ENCODE measurements at places on chromosomes 16 and 17. TPM values are rescaled to one million over a fixed set of nuclear protein-coding genes. Genes with fewer than 3 reads are reported as not detected.

The MED1 gene
- 24.4 TPM for polyA plus RNA-seq

The CHST5 gene
- polyA plus RNA-seq = not detected

The MAP2K6 gene
- 5.3 TPM for polyA plus RNA-seq

The SDR42E2 gene
- 0.81 TPM for polyA plus RNA-seq

The FBXO39 gene
- polyA plus RNA-seq = not detected

The NT5C3B gene
- 33.9 TPM for polyA plus RNA-seq

The ITGB4 gene
- polyA plus RNA-seq = 0.67 TPM

The CES5A gene
- polyA plus RNA-seq = not detected

The ATP2C2 gene
- not detected for polyA plus RNA-seq

The SECTM1 gene
- not detected for polyA plus RNA-seq

The FSCN2 gene
- polyA plus RNA-seq = not detected

The TP53TG3 gene
- not detected for polyA plus RNA-seq

The TK1 gene
- 2.2 TPM for polyA plus RNA-seq

The GALR2 gene
- not detected for polyA plus RNA-seq

The PNMT gene
- not detected for polyA plus RNA-seq

The MYH13 gene
- not detected for polyA plus RNA-seq

The TTLL6 gene
- not detected for polyA plus RNA-seq

The UTS2R gene
- not detected for polyA plus RNA-seq

The TCAP gene
- not detected for polyA plus RNA-seq

The THRA gene
- polyA plus RNA-seq = 4.7 TPM

The HBA1 gene
- 42.8 TPM for polyA plus RNA-seq

The FBXW10B gene
- polyA plus RNA-seq = not detected

The CDR2L gene
- not detected for polyA plus RNA-seq

The CXCL16 gene
- polyA plus RNA-seq = 19.6 TPM

The CFAP97D1 gene
- polyA plus RNA-seq = not detected

The C16orf46 gene
- 0.52 TPM for polyA plus RNA-seq

The NOMO2 gene
- 31.1 TPM for polyA plus RNA-seq

The ATP6V0C gene
- polyA plus RNA-seq = 114 TPM

The ITGAD gene
- not detected for polyA plus RNA-seq

The MYO15A gene
- polyA plus RNA-seq = 0.47 TPM

The ITPRIPL2 gene
- polyA plus RNA-seq = 0.58 TPM

The HYDIN gene
- polyA plus RNA-seq = not detected

The CNTNAP4 gene
- not detected for polyA plus RNA-seq

The MPV17L gene
- not detected for polyA plus RNA-seq

The JMJD8 gene
- polyA plus RNA-seq = 38.6 TPM

The SLC35G6 gene
- polyA plus RNA-seq = 0.39 TPM

The CBX8 gene
- polyA plus RNA-seq = not detected

The TMC5 gene
- not detected for polyA plus RNA-seq

The VAT1L gene
- 0.07 TPM for polyA plus RNA-seq

The CPHXL2 gene
- polyA plus RNA-seq = not detected

The OR1F1 gene
- polyA plus RNA-seq = not detected

The ABI3 gene
- polyA plus RNA-seq = 17.0 TPM

The GPRC5C gene
- not detected for polyA plus RNA-seq

The CTF1 gene
- polyA plus RNA-seq = not detected

Measured in naive B cell (primary cell).